NCI-H2081 treated with DMSO at 0.1 percent for 48 hours (cell line): ENCODE measurements at places on chromosomes 5 and 9.

GRCh38 chr5:1791176-1791575 lies 8.5 kb downstream of the MRPL36 start:
- DNase-seq = no peak

GRCh38 chr9:38685535-38685934 lies 34.4 kb downstream of the FAM240B start:
- DNase-seq = no peak

GRCh38 chr5:59182760-59183159 lies 599.9 kb downstream of the RAB3C start:
- no peak for DNase-seq

GRCh38 chr5:24644761-24645160 lies at the start of gene CDH10:
Gene CDH10 (minus strand): TSS chr5:24644978. CDS start chr5:24593490, 51,488 bp downstream.
- peak; percentile 73 for DNase-seq

DNA sequence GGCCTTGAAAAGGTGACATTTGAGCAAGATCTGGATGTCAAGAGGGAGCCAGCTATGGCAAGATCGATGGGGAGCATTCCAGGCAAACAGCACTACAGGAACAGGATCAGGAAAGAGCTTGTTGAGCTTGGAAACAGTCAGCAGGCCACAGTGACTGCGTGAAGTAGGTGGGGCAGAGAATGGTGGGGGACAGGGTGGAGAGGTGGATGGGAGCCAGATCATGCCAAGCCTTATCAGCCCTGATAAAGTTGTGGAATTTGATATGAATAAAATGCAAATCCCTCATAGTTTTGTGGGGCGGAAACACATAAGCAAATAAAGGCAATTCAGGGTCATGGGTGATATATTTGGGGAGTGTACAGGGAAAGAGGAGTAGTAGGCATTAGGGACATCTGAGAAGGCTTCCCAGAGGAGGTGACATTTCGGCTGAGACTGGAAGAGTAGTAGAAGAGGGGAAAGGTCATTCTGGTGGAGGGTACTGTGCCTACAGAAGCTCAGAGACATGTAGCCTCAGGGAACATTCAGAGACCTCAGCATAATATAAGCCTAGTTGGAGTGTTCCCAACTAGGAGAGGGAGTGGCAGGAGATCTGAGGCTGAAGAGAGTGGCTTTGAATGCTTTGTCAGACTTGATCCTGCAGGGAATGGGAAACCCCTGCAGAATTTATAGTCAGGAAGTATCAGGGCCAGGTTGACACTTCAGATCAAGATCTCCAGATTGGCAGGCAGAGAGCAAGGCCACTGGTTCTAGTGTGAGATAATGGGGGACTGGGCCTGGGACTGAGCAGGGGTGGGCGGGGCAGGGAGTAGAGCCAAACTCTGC lies 9.7 kb upstream of the CYSTM1 start:
- no peak for DNase-seq

DNA sequence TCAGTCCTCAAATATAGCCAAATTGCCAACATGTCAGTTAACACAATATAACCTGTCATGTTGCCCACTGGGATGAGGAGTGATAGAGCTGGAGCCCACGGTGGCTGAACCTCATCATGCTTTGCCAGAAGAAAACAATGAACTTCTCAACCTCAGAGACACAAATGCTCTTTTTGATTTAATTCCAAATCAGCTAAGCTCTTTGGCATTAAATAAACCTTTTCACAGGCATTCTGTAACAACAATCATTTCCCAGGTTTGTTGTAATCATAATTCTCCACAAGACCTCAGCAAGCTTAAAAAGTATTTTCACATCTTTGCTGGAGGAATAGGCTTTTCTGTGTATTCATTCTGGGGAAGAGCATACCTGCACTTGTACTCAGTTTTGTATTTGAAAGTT lies 830.9 kb downstream of the MAT2B start:
- DNase-seq = no peak

DNA sequence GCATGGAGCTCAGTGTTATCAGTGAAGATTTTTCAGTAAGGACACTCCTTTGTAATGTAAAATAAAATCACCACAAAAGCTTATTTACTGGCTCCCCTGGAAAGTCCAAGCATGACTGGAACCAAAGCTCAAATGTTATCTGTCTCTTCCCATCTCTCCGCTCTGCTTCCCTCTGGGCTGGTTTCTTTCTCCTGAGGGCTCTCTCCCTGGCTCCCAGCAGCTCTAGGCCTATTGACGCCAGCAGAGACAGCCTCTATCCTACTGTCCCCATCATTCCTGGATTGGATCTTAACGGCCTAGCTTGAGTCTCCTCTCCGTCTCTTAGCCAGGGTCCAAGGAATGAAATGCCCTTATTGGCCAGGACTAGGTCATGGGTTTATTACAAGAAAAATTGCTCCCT lies 86.1 kb downstream of the TMEM167A start:
- DNase-seq = no peak

- no peak for DNase-seq
These were observed 443.5 kb upstream of the KLF4 start for GRCh38 chr9:107933097-107933496.

DNA sequence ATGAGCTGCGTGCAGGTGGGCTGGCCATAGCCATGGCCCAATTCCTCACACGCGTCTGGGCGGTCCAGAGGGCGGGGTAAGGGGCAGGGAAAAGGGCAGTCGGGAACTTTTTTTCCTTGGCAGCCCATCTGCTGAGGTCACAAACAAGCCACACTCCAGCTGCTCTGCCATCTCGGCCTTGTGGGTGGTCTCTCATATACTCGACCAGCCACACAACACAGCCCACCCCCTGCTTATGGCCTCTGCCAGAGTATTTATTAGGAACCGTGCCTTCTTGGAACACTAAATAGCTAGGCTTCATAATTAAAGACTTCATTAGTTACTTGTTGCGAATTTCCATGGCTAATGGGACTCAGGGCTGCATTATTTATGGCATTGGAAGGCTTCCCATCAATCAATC lies 98.5 kb upstream of the LHFPL2 start:
- DNase-seq = no peak

GRCh38 chr5:57889558-57889957 lies 406.9 kb upstream of the ACTBL2 start:
- DNase-seq = no peak
